T-helper 1 cell treated with Interleukin-12 subunit alpha and Interleukin-12 subunit beta and Interleukin-4 antibody, amounts not matched to agents 30 ng/mL and 1 ng/mL, for 36 hours (primary cell): ENCODE measurements at places on chromosomes 6 and 20. TPM values are rescaled to one million over a fixed set of nuclear protein-coding genes. Genes with fewer than 3 reads are reported as not detected.

RNF5 gene
- 47.0 and 50.0 TPM in 2 replicates for total RNA-seq

PYGB gene
- total RNA-seq = 31.2 and 35.7 TPM in 2 replicates

PI16 gene
- 2.5 and 4.6 TPM in 2 replicates for total RNA-seq

L3MBTL3 gene
- 8.3 and 15.5 TPM in 2 replicates for total RNA-seq

SLC17A1 gene
- 0.15 TPM in 1 of 2 replicates, not detected in the other for total RNA-seq

UBD gene
- total RNA-seq = 3.2 and 4.4 TPM in 2 replicates

DDX43 gene
- 1.3 and 1.5 TPM in 2 replicates for total RNA-seq

PAK5 gene
- not detected in 2 replicates for total RNA-seq

PPP1R11 gene
- total RNA-seq = 67.2 and 72.3 TPM in 2 replicates

RBM24 gene
- total RNA-seq = not detected in 2 replicates

LZTS3 gene
- total RNA-seq = 0.69 and 0.88 TPM in 2 replicates

BTN1A1 gene
- not detected in 2 replicates for total RNA-seq

NOP56 gene
- total RNA-seq = 381 and 386 TPM in 2 replicates

CCM2L gene
- not detected in 2 replicates for total RNA-seq

SLC13A3 gene
- total RNA-seq = 0.12 and 0.17 TPM in 2 replicates

LY6G6D gene
- not detected in 2 replicates for total RNA-seq

NFATC2 gene
- total RNA-seq = 87.5 and 87.9 TPM in 2 replicates

DEF6 gene
- 220 and 225 TPM in 2 replicates for total RNA-seq

TPD52L1 gene
- total RNA-seq = not detected in 2 replicates

TCF15 gene
- total RNA-seq = not detected in 2 replicates

RSPO3 gene
- total RNA-seq = not detected in 2 replicates

COL19A1 gene
- not detected in 2 replicates for total RNA-seq

OVOL2 gene
- not detected in 2 replicates for total RNA-seq

SYCP2 gene
- 7.0 and 7.6 TPM in 2 replicates for total RNA-seq

EFCAB8 gene
- 0.73 and 0.96 TPM in 2 replicates for total RNA-seq

VWA7 gene
- total RNA-seq = 6.0 and 6.2 TPM in 2 replicates

CTSZ gene
- total RNA-seq = 49.0 and 50.7 TPM in 2 replicates

FKBP1C gene
- 1.9 and 2.0 TPM in 2 replicates for total RNA-seq

RIMS4 gene
- total RNA-seq = not detected in 2 replicates

SOBP gene
- 0.20 and 0.27 TPM in 2 replicates for total RNA-seq

DNMT3B gene
- 1.5 and 2.0 TPM in 2 replicates for total RNA-seq

PDYN gene
- total RNA-seq = not detected in 2 replicates

MICB gene
- 55.3 and 58.5 TPM in 2 replicates for total RNA-seq

GINS1 gene
- 23.8 and 25.7 TPM in 2 replicates for total RNA-seq

CGAS gene
- 52.5 and 56.2 TPM in 2 replicates for total RNA-seq

CDYL gene
- total RNA-seq = 22.3 and 23.2 TPM in 2 replicates

EPB41L1 gene
- not detected in 2 replicates for total RNA-seq

SLC17A2 gene
- not detected in 2 replicates for total RNA-seq

CRISP1 gene
- not detected in 2 replicates for total RNA-seq

LPA gene
- 0.02 TPM in 1 of 2 replicates, not detected in the other for total RNA-seq

XKR7 gene
- not detected in 2 replicates for total RNA-seq

OR12D3 gene
- total RNA-seq = not detected in 2 replicates

OPN5 gene
- total RNA-seq = not detected in 2 replicates

SLC22A16 gene
- total RNA-seq = not detected in 2 replicates

PLAGL2 gene
- 35.0 and 35.5 TPM in 2 replicates for total RNA-seq
